Neural progenitor cell (in vitro differentiated cells): ENCODE measurements at places on chromosomes 2 and 18. TPM values are rescaled to one million over a fixed set of nuclear protein-coding genes. Genes with fewer than 3 reads are reported as not detected.

IL1A gene
- total RNA-seq: 1.3 and 3.2 TPM in 2 replicates

DHX57 gene
- total RNA-seq: 33.3 and 33.9 TPM in 2 replicates

HOXD8 gene
- not detected in 2 replicates for total RNA-seq

ANKRD23 gene
- total RNA-seq: 10.8 and 11.4 TPM in 2 replicates

MYO5B gene
- total RNA-seq: 5.0 and 6.7 TPM in 2 replicates

NYAP2 gene
- 0.07 TPM in 1 of 2 replicates, not detected in the other for total RNA-seq

DNA sequence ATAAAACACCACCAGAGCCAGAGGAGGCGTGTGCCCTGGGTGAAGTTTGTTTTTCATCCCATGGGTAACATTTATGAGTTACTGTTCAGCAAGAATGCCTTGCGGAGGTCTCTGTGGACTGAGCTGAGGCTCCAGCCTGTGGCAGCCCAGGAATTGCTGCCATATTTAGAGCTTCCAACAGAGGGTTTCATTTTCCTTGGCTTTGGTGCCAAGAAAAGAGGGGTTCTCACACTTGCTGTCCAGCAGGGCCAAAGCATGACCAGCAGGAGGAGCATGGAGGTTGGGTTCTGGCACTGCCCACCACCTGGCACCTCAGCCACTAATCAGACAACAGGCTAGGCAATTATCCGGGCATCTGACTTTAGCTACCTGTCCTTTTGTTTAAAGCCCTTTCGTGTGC lies 36.7 kb downstream of the EPAS1 start:
- no peak for DNase-seq

DNA sequence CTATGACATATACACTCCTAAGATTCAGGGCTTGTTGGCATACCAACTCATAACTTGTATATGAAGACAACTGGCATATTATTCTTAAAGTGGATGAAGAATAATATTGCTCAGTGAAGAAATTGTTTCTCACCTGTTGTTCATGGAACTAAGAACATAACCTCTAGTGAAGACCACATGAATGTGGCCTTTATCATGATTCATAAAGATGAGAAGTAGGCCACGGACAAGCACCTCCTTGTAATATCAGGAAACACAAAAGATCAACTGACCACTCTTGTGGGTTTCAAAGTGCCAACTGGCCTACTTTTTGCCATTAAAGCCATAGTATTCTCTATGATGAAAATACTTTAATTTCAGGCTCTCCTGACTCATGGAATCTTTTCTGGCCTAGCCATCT lies 407.4 kb downstream of the GRB14 start:
- no peak for DNase-seq

- no peak for DNase-seq
Observed at GRCh38 chr2:9556121-9556743, 602 bp upstream of the ADAM17 start.

DNA sequence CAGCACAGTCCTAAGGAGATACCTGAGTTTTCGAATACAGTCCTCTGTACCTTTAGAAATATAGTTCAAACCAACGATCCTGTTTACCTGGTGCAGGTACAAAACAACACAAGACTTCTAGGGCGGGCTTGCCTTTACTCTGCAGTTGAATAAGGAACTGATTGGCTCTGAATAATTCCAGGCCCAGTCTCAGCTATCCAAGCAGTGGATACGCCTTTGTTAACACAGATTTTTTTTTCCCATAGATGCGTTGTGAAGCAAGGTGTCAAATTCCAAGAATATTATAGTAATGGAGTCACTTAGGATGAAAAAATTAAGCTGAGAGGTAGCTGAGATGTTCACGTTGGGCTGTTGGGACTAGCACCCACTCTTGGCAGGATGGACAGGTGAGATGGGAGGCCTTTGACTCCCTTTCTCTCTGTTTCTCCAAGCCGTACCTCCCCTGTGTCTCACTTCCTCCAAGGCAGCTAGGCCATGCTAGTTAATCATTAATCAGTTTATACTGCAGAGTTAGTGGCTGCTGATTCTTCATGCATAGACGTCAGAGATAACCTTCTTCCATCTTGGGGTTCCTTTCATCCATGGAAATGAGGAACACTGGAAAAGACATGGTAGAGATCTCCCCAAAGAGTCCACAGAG lies 380.8 kb upstream of the ACVR2A start:
- DNase-seq: no peak

DNA sequence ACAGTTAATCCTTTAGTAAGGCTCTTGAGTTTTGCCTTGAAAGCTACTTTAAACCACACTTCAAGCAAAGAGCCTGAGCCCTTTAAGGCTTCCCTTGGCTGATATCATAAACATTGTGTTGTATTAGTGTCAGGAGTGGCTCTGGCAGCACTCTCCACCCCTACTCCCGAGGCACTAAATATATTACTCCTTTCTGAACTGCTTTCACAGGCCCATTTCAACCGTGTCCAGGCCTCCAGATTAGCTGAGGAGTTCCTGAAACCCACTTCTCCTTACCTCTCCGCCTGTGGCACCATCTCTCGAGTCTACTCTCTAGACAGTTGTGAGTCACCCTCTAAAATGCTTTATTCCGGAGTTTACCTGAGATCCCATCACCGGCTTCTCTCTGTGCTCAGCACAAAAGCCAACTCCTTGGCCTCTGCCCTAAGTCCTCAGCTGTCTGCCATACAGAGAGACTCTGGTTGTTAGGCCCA lies 14.4 kb upstream of the STON1 start:
- no peak for DNase-seq

DNA sequence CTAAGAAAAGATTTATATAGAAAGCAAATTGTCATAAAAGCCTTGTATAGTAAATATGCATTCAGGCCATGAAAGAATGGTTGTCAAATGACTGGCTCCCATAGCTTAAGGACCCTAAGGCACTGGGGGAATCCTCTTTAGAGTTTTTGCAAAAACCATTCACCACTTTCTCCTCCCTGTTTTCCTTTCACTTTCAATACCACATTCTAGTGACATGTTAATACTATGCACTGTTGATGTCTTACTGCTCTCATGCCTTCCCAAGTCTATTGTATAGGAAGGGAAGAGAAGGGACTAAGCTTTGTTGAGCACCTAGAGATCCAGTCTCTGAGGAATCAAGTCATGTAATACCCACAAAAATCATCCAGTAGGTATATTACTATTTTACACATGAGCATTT lies 383.0 kb upstream of the LRRTM1 start:
- DNase-seq: no peak

- peak; percentile 91 for DNase-seq
Observed at GRCh38 chr18:7221424-7222155, 9.3 kb upstream of the LRRC30 start.
